ENCODE measurements at places on chromosomes 5 and 9. TPM values are rescaled to one million over a fixed set of nuclear protein-coding genes. Genes with fewer than 3 reads are reported as not detected.

- peak; percentile 30 for DNase-seq
Measured at GRCh38 chr5:134507452-134507851, 18.0 kb upstream of the JADE2 start.

GRCh38 chr9:128412120-128412790 lies 8.4 kb upstream of the CERCAM start:
- peak; percentile 72 for DNase-seq

DNA sequence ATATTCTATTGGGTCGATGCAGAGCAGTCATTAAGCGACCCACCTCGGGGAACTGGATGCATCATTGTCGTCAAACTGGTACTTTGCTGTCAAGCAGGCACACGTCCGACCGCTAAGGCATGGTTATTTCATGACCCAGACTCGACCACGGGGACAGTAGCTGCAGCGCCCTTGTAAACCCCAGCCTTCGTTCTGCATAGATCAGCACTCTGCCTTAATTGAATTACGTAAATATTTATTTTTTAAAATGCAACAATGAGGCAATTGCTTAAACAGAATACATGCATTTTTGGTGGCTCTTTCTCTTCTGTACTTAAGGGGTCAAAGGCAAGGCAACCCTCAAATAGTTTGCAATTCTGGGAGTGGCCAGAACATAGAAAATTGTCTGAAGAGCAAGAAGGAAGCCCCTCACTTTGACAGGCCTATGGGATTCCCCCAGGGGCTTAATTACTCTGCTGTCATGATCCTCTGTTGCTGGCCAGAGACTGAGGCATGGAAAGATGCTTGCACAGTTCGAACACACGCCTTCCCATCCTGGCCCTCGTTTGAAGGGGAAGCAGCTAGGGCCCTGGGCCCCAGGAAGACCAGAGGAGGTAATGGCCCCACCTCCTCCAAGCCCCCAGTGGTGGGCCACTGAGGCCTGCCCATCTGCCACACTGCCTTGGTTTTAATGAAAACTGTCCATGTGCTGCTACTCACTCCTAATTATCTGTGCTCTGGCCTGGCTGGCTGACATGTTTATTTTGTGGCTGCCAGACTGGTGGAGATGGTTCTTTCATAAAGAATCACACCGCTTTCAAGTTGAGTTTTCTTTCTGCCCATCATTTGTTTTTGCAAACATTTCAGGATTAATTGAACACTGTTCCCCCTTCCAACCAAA lies 169.7 kb upstream of the MAST4 start:
- DNase-seq: no peak

- no peak for DNase-seq
Measured at GRCh38 chr5:56161439-56161823, 71.7 kb downstream of the ANKRD55 start.

DNA sequence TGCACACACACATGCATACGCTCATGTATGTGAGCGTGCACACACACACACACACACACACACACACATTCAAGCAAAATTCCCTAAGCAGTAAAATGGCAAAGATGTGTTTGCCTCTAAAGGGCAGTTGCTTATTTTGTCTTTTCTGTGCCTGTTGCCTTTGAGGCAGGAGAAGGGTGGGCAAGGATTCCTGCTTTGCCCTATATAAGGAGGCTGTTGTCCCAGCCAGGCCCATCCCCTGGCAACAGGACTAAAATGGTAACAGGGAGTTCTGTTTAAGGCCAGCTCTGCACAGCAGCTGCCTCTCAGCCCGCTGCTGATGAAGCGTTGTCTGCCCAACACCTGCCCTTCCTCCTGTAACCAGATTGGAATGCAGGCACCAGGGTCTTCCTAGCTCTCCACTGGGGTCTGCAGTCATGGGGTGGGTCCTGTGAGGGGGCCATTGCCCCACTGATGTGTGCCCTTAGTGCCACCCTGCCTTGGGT lies 64.4 kb downstream of the PPARGC1B start:
- DNase-seq: no peak

DNA sequence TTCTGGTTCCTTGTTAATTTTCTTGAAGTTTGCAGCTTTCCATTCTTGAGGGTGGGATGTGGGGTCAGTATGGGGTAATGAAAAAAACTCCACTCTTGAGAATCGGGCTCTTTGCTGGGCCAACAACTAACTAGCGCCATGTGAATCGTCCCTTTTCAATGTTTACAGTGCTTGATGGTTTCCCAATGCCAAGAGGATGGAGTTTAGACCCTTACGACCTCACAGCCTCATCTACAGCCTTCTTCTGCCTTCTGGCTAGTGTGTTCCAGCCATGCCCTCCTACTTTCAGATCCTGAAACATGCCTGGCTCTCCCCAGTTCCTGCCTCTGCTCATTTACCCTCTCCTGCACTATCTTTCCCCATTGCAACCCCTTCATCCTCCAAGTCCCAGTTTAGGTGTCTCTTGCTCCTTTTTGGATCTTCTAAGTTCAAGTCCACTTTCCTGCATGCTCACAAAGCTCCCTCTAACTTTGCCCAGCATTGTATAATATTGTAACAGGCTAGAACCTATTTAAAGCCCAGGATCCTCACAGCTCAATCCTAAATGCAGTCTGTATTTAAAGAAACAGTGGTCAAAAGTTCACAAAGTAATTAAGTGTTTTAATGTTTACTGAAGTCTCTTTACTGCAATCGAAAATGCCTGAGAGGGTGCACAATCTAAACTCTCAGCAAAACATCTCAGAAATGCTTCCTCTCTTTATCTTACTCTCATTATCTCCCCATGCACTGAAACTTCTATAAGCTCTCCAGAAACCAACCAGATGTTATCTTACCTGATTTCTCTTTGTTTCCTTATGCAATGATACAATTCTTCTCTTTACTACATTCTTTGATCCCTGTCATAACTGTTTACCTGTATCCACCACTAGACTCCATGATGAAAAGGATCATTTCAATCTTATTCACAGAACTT lies 20.6 kb upstream of the CAST start:
- no peak for DNase-seq

SPATA31C1 gene
- total RNA-seq: not detected

NMUR2 gene
- total RNA-seq: not detected

DNA sequence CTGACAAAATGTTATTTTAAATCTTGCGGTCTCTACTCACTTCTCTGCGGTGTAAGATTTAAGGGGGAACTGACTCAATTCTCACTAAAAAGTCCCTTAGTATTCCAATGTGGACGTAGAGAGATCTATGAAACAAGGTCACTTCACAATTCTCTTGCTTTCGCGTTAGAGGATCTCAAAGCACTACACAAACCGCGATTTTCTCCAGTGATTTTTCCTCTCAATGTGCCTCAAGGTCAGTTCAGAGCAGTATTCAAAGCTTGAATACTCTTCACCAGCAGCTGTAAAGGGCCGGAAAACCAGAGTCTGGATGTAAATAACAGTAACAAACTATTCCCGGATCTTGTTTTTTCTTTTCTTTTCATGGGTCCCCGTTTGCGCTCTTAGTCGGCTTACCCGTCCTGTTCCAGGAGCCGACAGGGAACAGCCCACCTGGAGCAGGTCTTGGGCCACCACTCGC lies 128.2 kb downstream of the TMEM161B start:
- no peak for DNase-seq

SLC35D2 gene
- 8.1 TPM for total RNA-seq

GRCh38 chr9:131628459-131629225 lies 83.3 kb downstream of the PRRT1B start:
- no peak for DNase-seq

- DNase-seq: no peak
Measured at GRCh38 chr9:87557996-87558395, 60.3 kb downstream of the DAPK1 start.

SGCD gene
- total RNA-seq: not detected

- DNase-seq: no peak
Measured at GRCh38 chr5:131375351-131375750, 111.5 kb downstream of the CDC42SE2 start.

FAM200C gene
- 1.4 TPM for total RNA-seq

- no peak for DNase-seq
Measured at GRCh38 chr9:25678147-25678666, at the start of gene TUSC1. Gene TUSC1 (minus strand): TSS chr9:25678444. CDS start chr9:25678312, 132 bp downstream.

GRCh38 chr9:68975365-68976043 lies 38.4 kb downstream of the PRKACG start:
- no peak for DNase-seq

DNA sequence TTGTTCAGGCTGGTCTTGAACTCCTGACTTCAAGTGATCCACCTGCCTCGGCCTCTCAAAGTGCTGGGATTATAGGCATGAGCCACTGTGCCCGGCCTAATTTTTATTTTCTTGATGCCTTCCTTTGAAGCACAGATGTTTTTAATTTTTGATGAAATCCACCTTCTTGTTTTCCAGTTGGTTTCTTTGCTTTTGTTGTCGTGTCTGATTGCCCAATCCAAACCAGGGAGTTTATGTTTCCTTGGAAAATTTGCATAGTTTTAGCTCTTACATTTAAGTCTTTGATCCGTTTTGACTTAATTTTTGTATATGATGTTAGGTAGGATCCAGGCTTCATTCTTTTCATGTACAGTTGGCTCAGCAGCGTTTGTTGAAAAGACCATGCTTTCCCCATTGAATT lies 15.2 kb downstream of the EHMT1 start:
- DNase-seq: no peak

GRCh38 chr5:603081-603998 lies 8.8 kb upstream of the CEP72 start:
- DNase-seq: no peak

PRSS3 gene
- total RNA-seq: not detected

DNA sequence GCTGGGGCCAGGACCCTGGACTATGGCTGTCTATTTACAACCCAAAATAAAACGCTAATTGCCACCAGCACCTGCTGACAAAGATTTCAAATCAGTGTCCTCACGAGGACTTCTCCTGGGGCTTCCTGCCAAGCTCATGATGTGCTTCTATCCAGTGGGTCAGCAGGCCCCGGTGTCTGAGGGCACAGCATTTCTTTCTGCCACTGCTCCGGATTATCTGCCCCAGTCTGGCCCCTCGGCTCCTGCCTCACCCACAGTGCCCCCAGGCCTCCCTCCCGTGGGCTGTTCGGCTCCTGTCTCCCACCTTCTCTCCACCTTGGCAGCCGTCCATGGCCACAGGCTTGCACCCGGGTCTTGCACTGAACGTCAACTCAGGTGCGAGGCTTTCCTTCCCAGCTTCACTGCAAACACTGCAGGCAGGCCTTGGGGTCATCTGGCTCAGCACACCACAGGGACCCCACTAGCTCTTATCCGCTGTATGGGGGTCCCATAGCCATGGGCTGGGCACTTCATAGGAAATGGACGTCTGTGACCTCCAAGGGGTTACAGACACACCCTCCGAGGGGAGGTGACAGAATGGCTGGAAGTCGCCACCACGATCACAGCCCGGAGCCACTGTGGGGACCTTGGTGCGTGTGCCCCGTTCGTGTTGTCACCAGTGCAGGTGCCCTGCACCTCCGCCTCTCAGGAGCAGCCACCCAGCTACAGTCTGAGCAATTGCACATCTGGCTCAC lies 43.8 kb upstream of the FCN1 start:
- no peak for DNase-seq

- peak; percentile 49 for DNase-seq
Measured at GRCh38 chr9:113807173-113808061, 68.7 kb upstream of the ZNF618 start.

PCDHGC4 gene
- total RNA-seq: not detected

DNA sequence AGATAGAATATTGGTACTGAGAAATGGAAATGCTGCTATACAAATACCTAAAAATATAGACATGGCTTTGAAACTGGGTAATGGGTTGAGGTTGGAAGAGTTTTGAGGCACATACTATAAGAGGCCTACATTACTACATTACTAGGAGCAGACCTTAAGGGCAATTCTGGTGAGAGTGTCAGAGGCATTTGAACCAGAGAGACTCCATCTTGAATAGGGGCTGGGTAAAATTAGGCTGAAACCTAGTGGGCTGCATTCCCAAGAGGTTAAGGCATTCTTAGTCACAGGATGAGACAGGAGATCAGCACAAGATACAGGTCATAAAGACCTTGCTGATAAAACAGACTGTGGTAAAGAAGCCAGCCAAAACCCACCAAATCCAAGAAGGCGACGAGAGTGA lies 104.6 kb upstream of the ADRA1B start:
- no peak for DNase-seq

DNA sequence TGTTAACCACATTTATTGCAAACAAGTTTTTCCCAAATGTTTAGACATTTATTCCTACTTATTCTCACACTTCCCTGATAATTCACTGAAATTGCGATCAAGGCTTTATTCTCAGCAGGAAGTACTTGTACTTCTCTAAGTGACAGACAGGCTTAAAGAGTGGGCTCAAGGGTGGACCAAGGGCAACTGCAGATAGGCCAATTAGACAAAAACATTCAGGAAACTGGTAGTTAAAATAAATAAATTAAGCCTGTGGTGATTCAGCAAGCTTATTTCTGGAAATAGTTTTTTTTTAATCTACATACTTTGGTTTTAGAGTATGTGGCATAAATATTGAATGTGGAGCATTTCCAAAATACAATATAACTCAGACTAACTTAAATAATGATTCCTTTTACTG lies 136.1 kb downstream of the UGCG start:
- no peak for DNase-seq

PAEP gene
- not detected for total RNA-seq

TMEFF1 gene
- total RNA-seq: 0.95 TPM

DNA sequence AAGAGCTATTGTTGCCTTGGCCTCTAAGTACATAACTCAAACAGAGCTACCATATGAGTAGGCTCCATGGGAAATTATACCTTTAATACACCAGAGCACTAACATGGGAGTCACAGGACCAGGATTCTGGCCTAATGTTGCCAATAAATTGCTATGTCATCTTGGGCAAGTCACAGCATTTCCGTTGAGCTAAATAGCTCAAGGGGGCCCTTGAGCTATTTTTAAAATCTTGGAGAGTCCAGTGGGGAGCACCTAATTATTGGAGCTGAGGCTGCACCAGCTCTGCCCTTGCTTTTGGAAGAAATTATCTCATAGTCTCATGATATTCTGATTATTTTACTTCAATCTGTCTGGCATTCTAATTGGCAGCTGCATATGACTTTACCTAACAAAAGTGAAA lies 350.8 kb downstream of the ENC1 start:
- no peak for DNase-seq
